ENCODE measurements at places on chromosomes 12 and 14.

DNA sequence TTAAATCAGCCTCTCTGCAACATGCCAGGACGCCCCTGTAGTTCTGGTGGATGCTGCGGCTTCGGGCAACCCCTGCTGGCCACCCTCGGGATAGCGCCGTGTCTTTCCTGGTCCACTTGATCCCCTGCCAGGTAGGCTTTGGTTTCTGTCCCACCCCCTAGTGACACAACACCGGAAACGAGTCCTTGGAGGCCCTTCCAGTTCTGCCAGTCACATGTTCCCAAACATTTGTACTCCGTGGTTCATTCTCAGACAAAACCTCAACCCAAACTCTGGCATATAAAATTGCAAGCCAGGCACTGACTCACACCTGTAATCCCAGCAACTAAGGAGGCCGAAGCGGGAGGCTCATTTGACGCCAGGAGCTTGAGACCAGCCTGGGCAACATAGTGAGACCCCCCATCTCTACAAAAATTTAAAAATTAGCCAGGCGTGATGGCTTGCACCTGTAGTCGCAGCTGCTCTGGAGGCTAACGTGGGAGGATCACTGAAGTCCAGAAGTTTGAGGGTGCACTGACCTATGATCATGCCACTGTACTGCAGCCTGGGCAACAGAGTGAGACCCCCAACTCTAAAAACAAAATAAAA lies 37.0 kb downstream of the RASAL1 start:
- no peaks in the 10 kb centered on the region for H3K27me3 ChIP-seq
- H3K36me3 ChIP-seq, result peaks cover 13% of the 10 kb centered on the region
- H3K4me3 ChIP-seq, result no peak overlapping the region

DNA sequence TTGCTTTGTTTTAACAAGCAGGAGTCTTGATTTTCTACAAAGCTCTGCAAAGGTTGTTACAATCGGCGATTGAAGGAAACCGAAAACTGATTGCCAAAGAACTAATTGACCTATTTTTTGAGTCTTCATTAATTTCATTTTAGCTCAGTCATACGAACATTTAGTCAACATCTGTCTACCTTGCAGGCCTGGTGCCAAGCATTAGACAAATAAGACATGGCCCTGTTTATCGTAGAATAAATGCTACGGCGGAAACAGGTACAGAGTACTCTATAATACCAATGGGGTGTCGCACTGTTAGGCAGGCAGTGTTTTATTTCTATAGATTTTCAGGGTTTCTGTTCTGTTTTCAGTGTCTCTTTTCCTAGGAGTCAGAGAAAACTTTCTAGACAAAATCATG lies 171.5 kb downstream of the BCAT1 start:
- no peaks in the 10 kb centered on the region for H3K36me3 ChIP-seq
- H3K4me3 ChIP-seq, result no peak overlapping the region
- no peaks in the 10 kb centered on the region for H3K4me1 ChIP-seq
- no peak overlapping the region for H3K27ac ChIP-seq

GRCh38 chr14:35999294-35999693 lies 173.2 kb downstream of the BRMS1L start:
- no peak overlapping the region for H3K27ac ChIP-seq
- no peaks in the 10 kb centered on the region for H3K36me3 ChIP-seq
- no peak for DNase-seq
- no peak overlapping the region for H3K4me3 ChIP-seq

DNA sequence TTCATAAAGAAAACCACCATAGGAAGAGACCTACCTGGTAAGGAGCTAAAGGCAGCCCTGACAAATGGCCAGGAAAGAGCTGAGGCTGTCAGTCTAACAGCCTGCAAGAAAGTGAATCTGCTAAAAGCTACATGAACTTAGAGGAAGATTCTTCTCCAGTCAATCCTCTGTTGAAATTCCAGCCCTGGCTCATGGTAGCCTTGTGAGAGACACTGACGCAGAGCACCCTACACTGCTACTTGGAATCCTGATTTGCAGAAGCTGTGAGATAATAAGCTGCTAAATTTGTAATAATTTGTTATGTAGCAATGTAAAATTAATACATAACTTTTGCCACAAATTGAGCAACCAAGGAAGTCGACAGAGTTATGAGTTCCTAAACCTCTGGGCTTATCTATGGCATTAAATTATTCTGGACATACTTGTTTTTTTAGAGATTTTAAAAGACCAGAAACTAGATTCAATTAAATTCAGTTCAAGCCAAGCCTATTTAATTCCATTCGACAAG lies 257.0 kb downstream of the ETNK1 start:
- no peaks in the 10 kb centered on the region for H3K27me3 ChIP-seq
- no peak overlapping the region for H3K27ac ChIP-seq
- H3K4me3 ChIP-seq, result no peak overlapping the region
- no peaks in the 10 kb centered on the region for H3K4me1 ChIP-seq
- DNase-seq, result no peak
- no peaks in the 10 kb centered on the region for H3K36me3 ChIP-seq

GRCh38 chr14:39592116-39592789 lies 160.0 kb upstream of the FBXO33 start:
- no peak for DNase-seq
- H3K4me1 ChIP-seq, result no peaks in the 10 kb centered on the region
- H3K27ac ChIP-seq, result no peak overlapping the region
- H3K27me3 ChIP-seq, result no peaks in the 10 kb centered on the region
- H3K4me3 ChIP-seq, result no peak overlapping the region
- H3K36me3 ChIP-seq, result no peaks in the 10 kb centered on the region

DNA sequence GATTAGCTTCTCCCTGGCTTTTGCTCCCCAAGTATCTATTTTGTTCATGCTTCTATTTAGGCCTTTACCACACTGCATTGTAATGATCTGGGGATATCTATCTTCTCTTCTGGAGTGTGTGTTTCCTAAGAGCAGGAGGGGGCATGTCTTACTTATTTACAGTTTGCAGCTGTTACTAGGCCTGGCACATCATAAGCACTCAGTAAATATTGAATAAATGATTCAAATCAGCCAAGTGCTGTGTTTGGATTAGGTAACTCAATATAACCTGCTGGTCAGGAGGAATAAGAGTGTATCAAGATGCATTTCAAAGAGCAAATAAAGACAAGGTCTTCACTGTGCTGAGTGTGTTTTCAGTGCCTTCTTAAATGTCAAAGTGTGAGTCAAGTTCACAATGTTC lies 186.1 kb downstream of the FOXG1 start:
- no peak overlapping the region for H3K4me3 ChIP-seq
- H3K27me3 ChIP-seq, result no peaks in the 10 kb centered on the region

DNA sequence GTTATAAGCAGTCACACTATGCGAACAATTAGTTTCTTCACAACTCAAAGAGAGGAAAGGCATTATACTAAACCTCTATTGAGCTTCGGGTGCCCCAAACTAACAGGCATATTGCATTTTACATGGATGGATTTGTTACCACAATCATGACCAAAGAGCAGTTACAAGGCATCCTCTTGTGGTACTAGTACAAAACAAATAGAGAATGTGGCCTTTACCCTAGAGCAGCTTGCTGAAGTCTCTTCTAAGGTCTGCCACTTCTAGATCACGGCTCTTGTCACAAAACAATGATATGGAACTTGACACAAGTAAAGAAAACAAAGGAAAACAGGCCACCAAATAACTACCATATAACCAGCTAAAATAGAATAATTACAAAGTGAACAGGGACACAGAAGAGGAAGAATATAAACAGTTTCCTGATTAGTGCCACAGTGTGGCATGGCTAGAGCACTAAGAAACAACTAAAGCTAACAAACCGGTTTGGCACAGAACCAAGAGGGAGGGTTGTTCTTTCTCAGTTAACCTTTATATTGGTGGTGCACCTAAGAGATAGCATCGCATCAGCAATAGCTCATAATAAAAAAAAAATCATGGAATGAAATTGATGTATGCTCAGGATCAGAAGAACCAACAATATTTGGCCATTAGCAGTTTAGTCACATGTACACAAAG lies 209.7 kb upstream of the ATP2B1 start:
- peaks cover 6% of the 10 kb centered on the region for H3K4me1 ChIP-seq
- no peaks in the 10 kb centered on the region for H3K36me3 ChIP-seq
- no peak overlapping the region for H3K4me3 ChIP-seq
- H3K27ac ChIP-seq, result peak overlapping the region; percentile 65
- no peak for DNase-seq

DNA sequence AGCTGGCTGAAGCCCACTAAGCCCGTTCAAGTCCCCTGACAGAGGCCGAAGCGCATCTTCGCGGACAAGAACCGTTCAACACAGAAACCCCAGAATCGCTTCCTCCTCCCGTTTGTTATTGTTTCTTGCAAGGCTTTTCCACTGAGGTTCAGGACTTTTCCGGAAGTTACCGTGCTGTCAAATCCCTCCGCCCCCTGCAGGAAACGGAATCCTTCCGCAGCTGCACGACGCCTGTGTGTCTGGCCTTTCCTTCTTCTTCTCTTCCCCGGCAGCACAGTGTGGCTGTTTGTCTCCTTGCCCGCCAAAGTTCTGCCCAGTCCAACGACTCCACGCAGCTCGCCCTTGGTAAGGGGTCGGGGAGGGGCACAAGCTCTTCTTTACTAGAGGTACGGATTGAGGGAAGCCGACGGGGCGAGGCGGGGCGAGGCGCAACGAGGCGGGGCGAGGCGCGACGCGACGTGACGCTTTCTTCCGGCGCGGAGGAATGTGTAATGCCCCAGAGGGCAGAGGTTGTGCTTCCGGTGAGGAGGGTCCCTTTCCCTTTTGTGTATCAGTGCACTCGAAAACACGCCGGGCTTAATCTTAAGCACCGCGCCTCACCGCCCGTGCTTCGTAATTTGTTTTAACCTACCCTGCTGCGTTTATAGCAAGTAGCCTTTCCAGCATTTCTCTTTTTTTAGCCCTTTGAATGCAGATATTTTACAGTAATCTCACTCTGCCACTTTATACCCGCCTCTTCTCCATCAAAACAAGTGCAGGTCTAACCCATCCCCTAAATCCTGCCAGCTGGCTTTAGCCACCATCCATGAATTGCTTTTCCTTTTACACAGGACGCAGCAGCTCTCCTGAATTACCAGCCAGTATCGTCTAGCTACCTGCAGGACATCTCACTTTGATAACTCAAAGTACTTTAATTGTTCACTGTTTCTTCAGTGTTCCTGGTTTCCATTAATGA lies at the start of gene KDM5A:
Gene KDM5A, minus strand, starts transcription at position 179 of the 955 bp plus-strand sequence. CDS start 229 bp downstream, outside the sequence.
- H3K4me1 ChIP-seq, result peaks cover 23% of the 10 kb centered on the region
- peak within 1 kb of the TSS; percentile 91 for H3K4me3 ChIP-seq
- peak; percentile 85 for DNase-seq
- peaks cover 40% of the 10 kb centered on the region for H3K36me3 ChIP-seq
- no peaks in the 10 kb centered on the region for H3K27me3 ChIP-seq
- peak within 1 kb of the TSS; percentile 97 for H3K27ac ChIP-seq

DNA sequence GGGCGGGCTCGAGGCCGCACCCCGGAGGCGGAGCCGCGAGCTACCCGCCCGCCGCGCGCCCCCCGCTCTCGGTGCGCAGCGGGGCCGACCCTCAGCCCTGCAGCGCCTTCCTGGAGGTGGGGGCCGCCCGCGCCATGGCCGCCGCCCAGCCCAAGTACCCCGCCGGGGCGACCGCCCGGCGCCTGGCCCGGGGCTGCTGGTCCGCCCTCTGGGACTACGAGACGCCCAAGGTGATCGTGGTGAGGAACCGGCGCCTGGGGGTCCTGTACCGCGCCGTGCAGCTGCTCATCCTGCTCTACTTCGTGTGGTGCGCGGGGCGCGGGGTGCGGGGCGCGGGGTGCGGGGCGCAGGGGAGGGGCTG lies at the start of gene P2RX2:
Gene P2RX2, plus strand, starts transcription at position 94 of the 361 bp plus-strand sequence. Its CDS starts 41 bp downstream, at position 135.
- peaks cover 31% of the 10 kb centered on the region for H3K27me3 ChIP-seq
- DNase-seq, result no peak
- no peaks in the 10 kb centered on the region for H3K36me3 ChIP-seq
- H3K27ac ChIP-seq, result no peak within 1 kb of the TSS
- peak within 1 kb of the TSS; percentile 29 for H3K4me3 ChIP-seq

DNA sequence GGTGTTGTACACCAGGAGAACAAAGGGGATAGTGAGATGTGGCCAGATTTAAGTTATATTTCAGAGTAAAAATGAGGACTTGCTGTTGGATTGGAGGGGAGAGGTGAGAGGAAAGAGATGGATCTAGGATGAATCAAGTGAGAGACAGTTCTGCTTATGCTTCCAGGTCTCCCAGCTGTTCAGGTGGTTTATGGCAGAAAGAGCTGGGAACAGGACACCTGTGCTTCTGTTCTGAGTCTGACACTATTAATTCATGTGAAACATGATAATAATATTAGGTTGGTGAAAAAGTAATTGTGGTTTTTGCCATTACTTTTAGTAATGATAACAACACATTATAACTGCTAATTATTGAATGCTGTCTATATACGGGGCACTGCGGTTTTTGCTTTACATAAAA lies 55.7 kb downstream of the SLC15A5 start:
- H3K36me3 ChIP-seq, result no peaks in the 10 kb centered on the region
- no peak overlapping the region for H3K27ac ChIP-seq
- no peak overlapping the region for H3K4me3 ChIP-seq
- DNase-seq, result no peak

DNA sequence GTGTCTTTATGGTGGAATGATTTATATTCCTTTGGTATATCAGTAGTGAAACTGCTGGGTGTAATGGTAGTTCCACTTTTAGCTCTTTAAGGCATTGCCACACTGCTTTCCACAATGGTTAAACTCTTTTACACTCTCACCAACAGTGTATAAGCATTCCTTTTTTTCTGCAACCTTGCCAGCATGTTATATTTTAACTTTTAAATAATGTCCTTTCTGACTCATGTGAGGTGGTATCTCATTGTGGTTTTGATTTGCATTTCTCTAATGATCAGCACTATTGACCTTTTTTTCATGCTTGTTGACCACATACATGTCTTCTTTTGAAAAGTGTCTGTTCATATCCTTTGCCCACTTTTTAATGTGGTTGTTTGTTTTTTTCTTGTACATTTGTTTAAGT lies 142.5 kb downstream of the MSRB3 start:
- H3K27ac ChIP-seq, result no peak overlapping the region
- DNase-seq, result no peak
- no peaks in the 10 kb centered on the region for H3K36me3 ChIP-seq
- no peak overlapping the region for H3K4me3 ChIP-seq

DNA sequence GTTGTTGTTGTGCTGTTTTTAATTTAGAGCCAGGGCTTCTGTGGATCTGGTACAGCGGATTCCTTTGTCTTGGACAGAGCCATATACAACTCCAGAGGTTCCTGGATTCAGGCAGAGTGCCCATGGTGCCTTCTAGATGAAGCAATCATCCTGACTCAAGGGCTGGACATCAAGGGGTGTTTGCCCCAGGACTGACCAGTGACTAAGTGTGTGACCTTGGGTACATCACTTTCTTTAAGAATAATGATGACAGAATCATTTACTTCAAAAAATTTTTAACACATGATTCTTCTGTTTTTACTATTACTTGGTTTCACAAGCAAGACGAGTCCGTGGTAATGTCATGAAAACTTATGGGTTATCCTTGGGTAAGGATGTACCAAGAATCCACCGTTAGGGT lies 397.3 kb downstream of the ZFP36L1 start:
- H3K4me1 ChIP-seq, result peaks cover 3% of the 10 kb centered on the region
- H3K4me3 ChIP-seq, result no peak overlapping the region
- H3K36me3 ChIP-seq, result no peaks in the 10 kb centered on the region
- no peaks in the 10 kb centered on the region for H3K27me3 ChIP-seq
- no peak overlapping the region for H3K27ac ChIP-seq

- no peaks in the 10 kb centered on the region for H3K4me1 ChIP-seq
- no peak for DNase-seq
- peaks cover 24% of the 10 kb centered on the region for H3K27me3 ChIP-seq
- H3K36me3 ChIP-seq, result no peaks in the 10 kb centered on the region
- no peak overlapping the region for H3K27ac ChIP-seq
- H3K4me3 ChIP-seq, result no peak overlapping the region
These were observed 33.6 kb upstream of the CRY1 start for GRCh38 chr12:107126796-107127481.

Measured in effector memory CD8-positive, alpha-beta T cell (primary cell).